ENCODE measurements at places on chromosomes 2 and 18. TPM values are rescaled to one million over a fixed set of nuclear protein-coding genes. Genes with fewer than 3 reads are reported as not detected.

Gene PARD6G
- total RNA-seq: 1.1 TPM

DNA sequence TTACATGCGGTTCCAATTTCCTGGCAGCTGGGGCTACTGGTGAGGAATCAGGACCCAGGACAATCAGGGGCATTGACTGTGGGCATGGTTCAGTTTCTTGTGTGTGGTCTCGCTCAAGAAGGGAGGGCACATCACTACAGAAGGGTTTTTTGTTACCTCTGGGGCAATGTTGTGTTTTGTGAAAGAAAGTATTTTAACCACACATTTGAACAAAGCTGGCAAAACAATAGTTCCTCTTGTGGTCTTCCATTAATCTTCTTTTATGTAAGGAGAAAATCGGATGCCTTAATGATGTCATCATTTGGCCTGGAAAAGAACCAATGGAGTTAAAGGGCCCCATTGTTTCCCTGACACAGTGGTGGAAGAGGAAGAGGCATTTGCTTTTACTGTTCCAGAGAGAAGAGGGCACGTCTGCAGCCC is 197.4 kb downstream of the SH3BP4 start:
- no peak for DNase-seq

DNA sequence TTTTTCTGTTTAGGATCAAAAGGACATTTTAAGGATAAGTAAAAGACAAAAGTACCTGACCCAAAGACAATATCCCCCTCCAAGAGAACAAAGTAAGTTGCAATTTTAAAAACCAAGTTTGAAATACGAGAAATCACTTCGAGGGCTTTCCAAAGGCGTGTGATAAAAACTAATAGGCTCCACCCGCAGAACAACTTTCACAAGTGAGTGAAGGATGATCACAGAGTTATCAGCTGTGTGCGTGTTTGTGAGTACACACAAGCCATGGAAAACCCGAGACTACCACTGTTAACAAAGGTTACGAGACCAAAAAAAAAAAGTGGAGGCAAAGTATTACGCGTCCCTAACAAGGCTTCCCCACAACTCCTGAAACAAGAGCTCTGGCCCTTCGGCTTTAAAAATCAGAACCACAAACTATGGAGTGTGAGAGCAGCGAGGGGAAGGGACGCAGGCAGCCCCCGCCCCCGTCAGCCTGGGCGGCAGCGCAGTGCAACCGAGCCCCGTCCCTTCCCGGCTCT is 719 bp downstream of the SMAD2 start:
- DNase-seq: no peak

DNA sequence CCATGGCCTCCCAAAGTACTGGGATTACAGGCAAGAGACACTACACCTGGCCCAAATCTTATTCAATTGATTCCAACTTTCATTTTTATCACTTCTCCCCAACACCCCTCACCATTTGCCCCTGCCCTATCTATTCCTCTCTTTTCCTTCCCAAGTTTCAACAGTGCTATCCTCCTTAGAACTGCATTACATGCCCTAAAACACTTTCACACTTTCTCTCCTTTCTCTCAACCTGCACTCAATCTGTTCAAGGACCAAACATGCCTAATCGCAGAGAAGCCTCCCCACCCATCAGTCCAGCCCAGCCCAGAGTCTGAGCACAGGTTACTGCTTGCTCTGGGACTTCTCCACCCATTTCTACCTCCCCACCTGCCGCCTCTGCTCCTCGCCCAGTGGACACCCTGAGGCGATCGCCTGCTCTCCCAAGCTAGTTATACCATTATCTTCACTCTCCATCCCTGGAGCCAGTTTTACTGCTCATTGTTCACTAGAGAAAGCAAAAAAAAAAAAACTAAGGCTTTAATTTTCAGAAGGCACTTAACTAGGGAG is 23.7 kb upstream of the DSG1 start:
- DNase-seq: no peak

Gene POTEC
- total RNA-seq: not detected

DNA sequence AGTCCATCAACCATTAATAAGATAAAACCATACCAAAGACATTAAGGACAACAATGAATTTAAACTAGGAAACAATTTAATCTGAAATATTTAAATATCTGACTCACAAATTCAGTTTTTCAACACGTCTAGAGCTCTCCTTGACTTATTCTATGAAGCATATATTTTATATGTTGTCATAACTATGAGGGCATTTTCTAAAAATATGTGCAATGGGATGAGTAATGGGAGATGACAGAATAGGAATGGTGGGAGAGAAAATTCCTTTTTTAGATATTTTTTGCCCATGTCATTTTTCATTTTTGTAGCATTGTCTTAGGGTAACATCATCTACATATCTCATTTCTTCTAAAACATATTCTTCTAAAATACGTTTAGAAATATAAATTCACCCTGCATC is 79.2 kb upstream of the CDH2 start:
- no peak for DNase-seq

Gene CFC1
- total RNA-seq: not detected

DNA sequence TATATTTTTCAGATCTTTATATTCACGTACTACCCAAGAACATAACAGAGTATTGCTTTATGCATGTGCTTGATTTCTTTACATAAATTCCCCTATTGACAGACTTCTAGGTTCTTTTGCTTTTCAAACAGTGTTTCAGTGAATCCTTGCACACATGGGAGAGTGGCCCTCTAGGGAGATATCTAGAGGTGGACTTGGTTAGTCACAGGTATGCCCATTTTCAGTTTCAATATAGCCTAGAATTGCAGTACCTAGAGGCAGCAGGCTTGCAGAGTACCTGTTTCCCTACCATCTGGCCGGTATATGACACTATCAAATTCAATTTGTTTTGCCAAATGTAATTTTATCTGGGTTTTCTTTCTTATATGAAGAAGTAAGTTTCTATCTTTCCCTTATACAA is 36.8 kb downstream of the EML6 start:
- DNase-seq: no peak

- DNase-seq: no peak
Measured at GRCh38 chr2:16767789-16768476, 102.3 kb upstream of the CYRIA start.

Gene C2orf80
- total RNA-seq: not detected

DNA sequence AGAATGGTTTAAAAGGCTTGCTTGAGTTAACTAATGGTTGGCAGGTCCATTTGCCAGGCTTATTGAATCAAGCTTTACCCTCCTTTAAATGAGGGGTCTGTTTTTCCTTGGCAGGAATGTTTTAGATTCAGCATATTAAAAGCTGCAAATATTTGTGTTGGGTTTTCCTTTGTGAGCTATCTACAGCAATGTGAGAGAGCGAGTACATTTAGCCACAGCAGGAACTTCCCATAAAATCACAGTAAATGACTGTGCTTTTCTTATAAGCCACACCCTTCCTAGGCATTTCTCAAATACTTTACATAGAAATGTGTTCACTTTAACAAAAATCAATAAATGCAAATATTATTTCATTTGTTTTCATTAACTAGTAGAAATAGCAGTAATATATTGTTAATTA is 23.9 kb downstream of the CALCRL start:
- DNase-seq: no peak

GRCh38 chr2:61469424-61470121 is 1.3 kb downstream of the USP34 start:
- DNase-seq: no peak

DNA sequence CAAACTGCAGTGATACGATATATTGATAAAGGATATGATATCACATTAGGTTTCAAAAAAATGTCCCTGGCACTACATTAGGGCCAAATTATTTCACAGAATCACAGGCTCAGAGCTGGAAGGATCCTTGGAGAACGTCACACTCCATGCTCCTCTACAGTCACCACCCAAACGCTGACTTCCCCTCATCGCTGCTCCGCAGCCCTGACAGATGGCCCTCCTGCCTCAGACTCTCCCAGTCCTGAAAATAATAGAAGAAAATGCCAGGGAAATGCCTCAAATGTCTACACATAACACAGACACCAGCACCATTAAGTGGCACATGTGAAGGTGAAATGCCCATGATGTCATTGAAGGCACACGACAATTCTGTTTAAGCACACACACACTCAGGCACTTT is 72.0 kb downstream of the ZNF521 start:
- no peak for DNase-seq

- no peak for DNase-seq
Measured at GRCh38 chr2:5674026-5674340, 18.2 kb upstream of the SOX11 start.

DNA sequence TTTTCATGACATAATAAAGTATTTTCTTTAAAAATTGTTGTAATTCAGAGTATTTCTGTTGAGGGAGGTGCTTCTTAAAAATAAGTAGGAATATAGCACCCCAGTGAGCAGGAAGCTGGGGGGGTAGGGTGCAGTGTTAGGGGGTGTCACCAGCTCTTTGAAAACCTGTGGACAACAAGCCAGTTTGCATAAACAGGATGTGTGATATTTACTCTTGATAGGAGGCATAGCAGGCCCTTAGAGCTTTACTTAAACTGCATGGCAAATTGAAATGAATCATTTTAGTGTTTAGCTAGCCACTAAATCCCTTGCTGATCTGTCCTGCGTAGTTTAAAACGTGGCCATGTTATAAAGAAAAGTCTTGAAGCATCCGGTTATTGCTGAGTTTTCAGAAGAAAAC is 8.4 kb downstream of the TGIF1 start:
- no peak for DNase-seq

GRCh38 chr2:46563186-46563585 is 83.8 kb downstream of the TMEM247 start:
- no peak for DNase-seq

Gene RPRM
- not detected for total RNA-seq

Gene TTR
- total RNA-seq: not detected

DNA sequence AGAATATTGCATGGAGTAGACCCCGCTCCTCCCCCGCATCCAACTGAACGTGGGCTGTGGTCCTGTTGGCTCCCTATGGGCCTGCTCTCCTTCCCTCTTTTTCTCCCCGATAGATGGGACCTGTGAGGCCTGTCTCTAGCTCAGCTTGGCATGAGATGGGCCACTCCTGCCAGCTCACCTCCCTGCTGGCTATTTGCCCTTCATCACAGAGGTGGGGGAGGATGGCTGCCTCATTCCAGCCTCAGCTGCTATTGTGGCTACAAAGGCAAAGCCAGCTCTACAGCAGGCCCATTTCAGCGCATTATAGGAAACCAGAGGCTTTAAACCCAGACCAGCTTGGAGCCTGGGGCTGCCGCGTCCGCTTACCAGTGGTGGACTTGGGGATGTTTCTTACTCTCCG is 313.9 kb downstream of the GBX2 start:
- no peak for DNase-seq

DNA sequence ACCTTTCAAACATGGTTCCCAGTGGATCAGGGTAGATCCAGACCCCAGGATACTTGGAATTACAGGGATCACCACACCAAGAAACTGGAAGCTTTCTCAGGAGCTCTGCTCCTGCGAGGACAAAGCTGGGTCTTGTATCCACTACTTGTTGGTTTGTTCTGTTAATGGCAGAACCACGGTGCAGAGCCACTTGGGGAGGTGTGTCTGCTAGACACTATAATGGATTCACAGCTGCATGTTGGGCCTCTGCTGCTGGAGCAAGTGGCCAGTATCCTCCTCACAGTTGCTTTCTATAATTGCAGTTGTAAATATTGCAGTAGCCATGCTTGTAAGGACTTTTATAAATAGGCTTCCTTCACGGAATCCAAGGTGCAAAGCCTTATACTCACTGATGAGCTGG is 12.9 kb downstream of the FOSL2 start:
- DNase-seq: no peak

DNA sequence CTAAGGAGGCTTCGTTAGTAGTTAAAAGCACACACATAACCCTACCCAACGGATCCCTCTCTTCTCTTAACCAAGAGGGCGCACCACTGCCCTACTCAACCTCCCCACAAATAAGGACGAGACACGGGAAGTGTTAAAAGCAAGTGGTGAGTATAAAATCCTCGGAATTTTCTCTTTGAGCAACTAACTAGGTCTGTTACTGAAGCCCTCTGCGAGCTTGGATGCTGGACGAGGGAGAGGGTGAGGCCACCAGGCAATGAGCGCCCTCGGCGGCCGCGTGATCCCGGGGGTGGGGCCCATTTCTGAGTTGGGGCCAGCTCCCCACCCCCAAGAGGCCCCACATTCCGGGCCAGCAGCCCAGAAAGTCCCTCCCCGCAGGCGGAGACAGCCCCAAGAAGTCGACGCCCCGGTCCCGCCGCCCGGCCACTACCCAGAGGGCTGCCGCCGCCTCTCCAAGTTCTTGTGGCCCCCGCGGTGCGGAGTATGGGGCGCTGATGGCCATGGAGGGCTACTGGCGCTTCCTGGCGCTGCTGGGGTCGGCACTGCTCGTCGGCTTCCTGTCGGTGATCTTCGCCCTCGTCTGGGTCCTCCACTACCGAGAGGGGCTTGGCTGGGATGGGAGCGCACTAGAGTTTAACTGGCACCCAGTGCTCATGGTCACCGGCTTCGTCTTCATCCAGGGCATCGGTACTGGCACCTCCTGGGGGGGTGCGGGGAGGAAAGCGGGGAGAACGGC is at the start of gene CYBRD1:
Gene CYBRD1, plus strand, starts transcription at position 423 of the 736 bp plus-strand sequence. Its CDS starts 72 bp downstream, at position 495.
- DNase-seq: no peak

Gene CYS1
- total RNA-seq: not detected

Data from T-helper 17 cell (primary cell).